ENCODE measurements at places on chromosomes 11 and 22.

GRCh38 chr11:5674391-5674790 lies 10.5 kb downstream of the TRIM5 start:
- DNase-seq = no peak

DNA sequence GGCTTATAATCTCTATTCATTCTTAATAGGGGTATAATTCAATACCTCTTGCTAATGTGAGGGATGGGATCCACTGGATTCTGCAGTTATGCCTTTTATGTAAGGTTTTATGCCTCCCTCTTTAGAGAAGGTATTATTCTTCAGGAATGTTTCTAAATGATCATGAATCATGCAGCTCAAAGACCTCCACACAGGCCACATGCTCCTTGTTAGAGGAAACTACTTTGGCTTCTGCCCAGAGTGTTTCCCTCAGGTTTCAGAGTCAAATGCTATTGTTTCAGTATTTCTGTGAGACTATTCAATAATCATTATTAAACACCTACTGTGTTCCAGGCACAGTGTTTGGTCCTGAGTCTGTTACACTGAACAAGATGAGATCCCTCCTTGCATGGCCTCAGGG lies 115.9 kb downstream of the RAB38 start:
- DNase-seq = no peak

- DNase-seq = no peak
Measured at GRCh38 chr11:1199751-1200610, 22.9 kb upstream of the MUC5B start.

DNA sequence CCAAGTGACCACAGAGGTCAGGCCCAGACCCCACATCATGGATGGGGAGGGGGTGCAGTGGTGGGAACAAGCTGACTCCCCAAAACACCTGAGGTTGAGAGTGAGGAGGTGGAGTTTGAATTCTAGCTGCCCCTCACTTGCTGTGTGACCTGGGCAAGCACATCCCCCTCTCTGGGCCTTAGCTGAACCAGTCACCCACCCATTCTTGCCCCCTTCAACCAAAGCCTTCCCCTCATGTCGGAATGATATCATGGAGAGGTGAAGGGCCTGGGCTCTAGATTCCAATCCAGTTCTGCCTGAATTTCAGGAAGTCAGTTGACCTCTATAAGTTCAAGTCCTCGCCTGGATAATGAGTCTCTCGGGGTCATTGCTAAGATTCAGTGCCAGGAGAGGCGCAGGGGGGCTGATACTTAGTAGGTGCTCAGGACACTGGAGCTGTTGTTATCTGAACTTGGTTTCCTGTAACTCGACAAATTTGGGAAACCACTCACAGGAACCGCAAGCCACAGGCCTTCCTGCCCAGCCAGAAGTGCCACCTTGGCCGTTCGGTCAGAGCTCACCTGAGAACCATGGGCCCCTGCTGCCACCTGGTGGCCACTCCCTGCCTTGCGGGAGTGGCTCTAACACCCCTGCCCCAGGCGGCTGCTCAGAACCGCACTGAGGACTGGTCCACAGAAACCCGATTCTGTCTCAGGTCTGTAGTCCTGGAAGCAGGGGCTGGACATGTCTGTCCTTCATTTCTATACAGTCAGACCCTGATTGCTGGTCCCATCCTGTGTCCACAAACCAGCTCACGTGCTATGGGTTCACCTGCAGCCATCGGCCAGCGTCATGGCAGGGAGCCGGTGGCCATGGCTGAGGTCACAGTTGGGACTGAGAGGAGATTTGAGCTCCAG lies 6.9 kb downstream of the CDC42EP1 start:
- DNase-seq = peak; percentile 91

DNA sequence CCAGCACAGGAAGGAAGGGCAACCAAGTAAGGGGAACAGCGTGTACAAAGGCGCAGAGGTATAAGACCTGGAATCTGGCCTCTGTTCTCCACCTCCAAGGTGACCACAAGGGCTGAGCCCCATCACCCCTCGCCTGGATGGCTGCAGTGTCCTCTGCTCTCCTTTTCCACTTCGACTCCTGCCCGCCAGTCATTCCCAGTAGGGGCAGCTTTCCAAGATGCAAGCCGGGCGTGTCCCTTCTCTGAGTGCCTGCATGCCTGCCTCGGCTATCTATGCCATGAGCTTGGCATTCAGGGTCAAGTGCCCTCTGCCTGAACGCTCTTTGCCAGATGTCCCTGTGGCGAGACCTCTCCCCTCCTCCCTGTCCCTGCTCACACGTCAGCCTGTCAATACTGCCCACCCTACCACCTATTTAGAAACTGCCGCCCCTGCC lies 17.0 kb downstream of the FADS3 start:
- DNase-seq = no peak

GRCh38 chr11:9745411-9746211 lies 81.7 kb downstream of the SWAP70 start:
- no peak for DNase-seq

DNA sequence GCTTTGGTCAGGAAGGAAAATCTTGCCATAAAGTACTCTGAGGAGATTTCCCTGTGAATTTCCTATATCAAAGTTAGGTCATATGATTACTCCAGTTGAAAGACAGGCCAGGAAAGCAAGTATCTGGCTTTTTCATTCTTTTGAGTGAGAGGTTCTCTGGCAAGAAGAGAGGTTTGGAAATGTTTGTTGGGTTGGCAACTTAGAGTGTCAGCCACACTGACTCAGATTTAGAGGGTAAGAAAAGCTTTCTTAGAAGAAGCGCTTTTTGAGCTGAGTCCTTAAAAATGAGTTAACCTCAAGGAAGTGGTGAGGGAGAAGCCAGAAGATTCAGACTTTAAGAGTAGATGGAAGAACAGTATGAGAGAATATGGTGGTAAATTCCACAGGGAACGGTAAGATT lies 86.1 kb upstream of the BDNF start:
- DNase-seq = no peak

- DNase-seq = no peak
Measured at GRCh38 chr11:117195761-117196160, 3.4 kb upstream of the TAGLN start.

GRCh38 chr11:9739123-9739900 lies 75.4 kb downstream of the SWAP70 start:
- no peak for DNase-seq

DNA sequence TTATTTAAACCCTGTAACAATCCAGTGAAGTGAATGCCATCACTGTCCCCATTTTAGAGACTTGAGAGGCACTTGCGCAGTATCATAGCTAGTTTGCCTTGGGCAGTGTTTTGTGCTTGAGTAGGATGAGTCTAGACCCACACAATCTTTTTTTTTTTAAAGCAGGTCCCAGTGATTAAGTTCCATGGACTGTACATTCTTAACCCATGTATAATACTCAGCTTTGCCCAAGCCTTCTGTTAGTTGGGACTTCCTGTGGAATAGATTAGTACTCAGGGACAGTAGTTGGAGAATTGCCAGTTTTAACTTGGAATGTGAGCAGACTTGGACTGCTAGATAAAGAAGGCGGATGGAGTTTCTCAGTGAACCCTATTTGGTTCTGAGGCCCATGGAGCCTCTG lies 108.6 kb upstream of the RASSF10 start:
- DNase-seq = no peak

- DNase-seq = no peak
Measured at GRCh38 chr11:102926517-102926916, 29.0 kb downstream of the MMP13 start.

DNA sequence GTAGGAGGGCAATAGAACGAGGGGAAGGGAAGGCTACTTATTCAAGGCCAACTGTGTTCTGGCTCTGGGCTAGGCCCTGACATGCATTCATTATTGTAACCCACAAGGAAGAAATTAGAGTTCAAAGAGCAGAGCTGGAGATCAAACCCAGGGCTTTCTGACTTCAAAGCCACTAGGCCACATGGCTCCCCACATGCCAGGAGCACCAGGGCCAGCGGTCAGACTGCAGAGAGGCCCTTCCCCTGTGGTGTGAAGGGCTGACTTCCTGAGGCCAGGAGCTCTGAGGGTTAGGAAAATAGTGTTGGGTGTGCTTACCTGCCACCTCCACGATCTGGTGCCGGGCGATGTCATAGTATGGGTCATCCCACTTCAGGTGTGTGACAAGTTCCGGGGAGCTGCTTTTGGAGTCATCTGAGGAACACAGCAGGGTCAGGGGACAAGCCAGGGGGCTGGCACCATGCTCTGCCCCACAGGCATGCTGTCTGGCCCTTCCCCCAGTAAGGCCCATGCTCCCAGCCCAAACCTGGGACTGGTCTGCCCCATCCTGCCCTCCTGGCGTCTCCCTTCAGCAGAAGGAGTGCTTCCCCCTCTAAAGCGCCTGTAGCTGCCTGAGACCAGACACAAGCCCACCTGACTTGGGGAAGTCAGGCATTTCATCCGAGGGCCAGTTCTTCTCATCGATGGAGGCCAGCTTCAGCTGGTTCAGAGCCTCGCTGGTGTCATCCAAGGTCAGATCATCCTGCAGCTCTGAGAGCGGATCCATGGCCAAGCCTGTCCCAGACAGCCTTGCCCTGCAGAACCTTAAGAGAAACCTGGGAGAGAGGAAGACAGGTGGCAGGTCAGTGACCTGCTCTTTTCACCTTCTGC lies 4.8 kb downstream of the ARHGAP1 start:
- no peak for DNase-seq

DNA sequence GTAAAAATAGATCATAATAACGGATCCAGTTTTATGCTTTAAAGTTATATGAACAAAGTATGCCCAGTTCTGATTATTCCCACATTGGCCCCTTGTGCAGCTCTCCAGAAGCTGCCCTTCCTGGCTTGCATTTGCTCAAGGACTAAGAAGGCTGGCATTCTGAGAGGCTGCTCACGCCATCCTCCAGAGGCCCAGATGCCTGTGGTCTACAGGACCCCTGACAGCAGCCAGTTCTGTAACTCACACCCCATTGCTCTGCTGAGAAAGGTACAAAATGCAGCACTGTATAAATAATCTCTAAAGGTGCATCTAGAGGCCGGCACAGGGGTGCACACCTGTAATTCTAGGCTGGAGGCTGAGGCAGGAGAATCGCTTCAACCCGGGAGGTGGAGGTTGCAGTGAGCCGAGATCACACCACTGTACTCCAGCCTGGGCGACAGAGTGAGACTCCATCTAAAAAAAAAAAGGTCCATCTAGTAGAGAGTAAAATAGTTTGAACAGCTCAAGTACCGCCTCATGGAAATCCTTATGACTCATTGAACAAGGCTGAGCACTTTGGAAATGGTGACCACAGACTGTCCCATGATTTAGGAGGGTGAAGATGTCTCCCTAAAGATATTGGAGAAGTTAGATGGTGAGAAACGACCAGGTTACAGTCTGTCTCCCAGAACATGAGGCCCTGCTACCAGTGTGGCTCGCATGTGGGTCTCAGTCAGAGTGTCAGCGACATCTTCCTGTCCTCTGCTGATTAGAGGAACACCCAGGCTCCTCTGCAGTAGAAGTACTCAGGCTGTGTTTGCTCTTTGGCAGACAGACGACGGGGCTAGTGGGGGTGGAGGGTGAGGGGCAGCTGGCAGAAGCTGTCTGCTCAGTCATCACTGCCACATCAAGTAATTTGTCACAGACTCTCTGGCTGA lies 56.3 kb downstream of the KREMEN1 start:
- no peak for DNase-seq

GRCh38 chr11:75031771-75032549 lies 43.2 kb downstream of the NEU3 start:
- DNase-seq = peak; percentile 28

- no peak for DNase-seq
Measured at GRCh38 chr11:69240332-69241074, 53.5 kb upstream of the MYEOV start.

DNA sequence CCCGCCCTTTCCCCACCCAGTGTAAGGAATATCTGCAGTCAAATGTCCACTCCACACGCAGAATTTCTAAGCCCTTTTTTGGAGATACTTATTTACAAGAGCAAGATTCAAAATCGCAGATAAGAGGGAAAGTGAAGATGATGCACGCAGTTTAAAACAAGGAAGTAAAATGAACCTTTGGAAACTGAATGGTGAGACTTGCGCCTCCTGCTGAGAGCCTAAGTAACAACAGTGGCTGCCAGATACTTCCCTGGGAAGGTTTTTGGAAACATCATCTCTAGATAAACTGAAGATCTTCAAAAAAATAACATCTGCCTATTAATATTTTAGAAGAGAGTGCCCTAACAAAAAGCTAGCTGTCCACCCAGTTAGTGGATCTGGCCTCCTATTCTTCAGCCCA lies 963.1 kb upstream of the FAT3 start:
- DNase-seq = no peak

DNA sequence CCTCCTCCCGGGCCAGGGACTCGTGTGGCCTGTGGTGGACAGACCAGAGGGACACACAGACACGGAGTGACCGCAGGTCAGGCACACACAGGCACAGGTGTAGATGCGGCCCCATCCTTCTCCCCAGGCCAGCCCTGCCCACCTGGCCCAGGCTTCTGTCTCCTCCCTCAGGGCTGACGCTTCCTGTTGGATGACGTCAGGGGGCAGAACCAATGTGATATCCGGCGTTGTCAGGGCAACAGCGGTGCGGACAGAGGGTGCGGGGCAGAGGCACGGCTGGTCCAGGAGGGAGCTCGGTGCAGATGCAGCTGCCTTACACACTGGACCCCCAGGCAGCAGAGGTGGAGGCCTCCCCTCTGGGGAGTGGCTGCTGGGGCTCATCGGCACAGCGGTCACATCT lies 2.9 kb upstream of the TUBGCP6 start:
- DNase-seq = no peak

DNA sequence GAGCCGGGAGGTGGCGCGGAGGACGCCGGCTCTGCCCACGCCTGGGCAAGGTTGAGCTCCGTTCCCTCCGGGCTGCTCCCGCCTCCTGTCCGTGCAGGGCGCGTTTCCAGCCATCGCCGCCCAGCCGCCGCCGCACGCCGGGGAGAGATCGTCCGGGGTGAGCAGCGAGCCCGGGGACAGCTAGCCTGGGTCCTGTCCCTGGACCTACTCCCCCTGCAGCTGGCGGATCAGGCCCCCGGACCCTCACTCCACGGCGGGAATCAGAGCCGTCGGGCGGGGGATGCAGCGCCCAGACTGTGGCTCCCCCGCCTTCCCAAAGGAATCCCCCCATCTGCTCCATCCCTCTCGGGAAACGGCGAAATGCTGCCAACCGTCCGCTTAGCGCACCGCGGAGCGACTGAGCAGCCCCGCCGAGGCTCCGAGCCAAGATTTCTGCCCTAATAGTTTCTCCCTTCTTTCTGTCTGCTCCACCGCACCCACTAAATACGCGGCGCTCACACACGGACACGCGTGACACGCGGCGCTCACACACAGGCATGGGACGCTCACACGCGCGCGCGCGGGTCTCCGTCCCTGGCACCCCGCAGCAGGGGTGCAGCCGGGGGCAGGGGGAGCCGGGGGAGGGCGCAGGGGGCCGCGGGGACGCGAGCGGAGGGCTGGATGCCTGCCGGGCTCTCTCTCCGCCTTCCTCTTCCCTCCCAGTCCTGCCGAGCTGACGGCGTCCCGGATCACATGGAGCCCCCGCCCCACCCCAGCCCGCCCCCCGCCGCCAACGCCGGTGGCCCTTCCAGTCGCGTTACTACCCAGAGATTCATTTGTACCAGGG lies at the start of gene KCNJ5:
Gene KCNJ5 (plus strand): TSS at position 814 of the 826 bp plus-strand sequence. CDS start 19,918 bp downstream, outside the sequence.
- no peak for DNase-seq

DNA sequence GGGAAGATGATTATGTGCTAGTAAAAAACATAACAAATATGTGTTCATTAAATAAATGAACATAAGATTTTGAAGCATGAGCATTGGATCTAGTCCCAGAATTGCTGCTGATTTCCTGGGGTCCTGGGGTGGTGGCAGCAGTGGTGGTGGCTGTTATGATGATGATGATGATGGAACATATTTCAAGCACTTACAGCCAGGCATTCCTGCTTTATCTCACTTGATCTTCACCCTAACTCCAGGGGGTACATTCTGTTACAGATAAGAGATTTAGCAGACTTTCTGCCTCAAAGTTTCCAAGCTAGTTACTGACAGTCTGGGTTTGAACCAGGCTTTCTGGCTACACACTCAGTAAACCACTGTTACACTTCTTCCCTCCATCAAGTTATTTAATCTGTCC lies 5.2 kb downstream of the TRAPPC4 start:
- DNase-seq = no peak

Measured in central memory CD8-positive, alpha-beta T cell (primary cell).